ENCODE measurements at places on chromosomes 5 and 9.

GRCh38 chr5:178473854-178474253 is 116.3 kb downstream of the COL23A1 start:
- no peak for DNase-seq

DNA sequence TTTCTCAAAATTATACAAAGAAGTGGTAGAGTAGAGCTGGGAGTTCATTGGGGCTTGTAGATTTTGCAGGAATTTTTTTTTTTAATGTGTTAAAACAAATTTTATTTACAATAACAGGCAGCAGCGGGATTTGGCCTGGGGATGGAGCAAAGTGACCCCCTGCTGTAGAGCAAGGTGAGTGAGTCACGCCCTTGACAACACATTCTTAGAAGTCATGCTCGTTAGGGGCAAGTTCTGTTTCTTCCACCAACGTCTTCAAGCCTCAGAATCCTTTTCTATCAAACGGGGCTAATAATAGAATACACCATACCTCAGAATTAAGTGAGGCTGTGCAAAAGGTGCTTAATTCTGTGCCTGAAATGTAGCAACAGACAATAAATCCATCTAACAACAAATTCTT is 1.1 kb upstream of the ANKDD1B start:
- DNase-seq, result no peak

GRCh38 chr9:117044241-117044640 is 357.1 kb downstream of the TRIM32 start:
- no peak for DNase-seq

- no peak for DNase-seq
These were observed 7.6 kb downstream of the BASP1 start for GRCh38 chr5:17224858-17225511.

- DNase-seq, result no peak
These were observed 9.6 kb upstream of the NIM1K start for GRCh38 chr5:43182421-43182820.

GRCh38 chr9:79236466-79236865 is 335.3 kb upstream of the TLE4 start:
- DNase-seq, result no peak

DNA sequence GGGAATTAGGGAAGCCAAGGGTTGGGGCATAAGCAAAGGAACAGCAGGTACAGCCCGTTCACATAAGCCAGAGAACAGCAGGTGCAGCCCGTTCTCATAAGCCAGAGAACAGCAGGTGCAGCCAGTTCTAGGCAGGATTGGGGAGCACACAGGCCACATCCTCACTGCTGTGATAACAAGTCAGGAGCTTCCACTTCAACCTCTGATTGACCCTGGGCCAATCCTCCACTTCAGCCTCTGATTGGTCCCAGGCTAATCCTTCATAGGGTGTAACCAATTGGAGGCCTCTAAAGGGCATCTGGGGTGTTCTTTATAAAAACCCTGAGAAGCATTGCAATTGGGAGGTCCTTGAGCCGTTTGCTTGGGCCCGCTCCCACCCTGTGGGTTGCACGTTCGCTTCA is 27.5 kb downstream of the CEL start:
- DNase-seq, result no peak

DNA sequence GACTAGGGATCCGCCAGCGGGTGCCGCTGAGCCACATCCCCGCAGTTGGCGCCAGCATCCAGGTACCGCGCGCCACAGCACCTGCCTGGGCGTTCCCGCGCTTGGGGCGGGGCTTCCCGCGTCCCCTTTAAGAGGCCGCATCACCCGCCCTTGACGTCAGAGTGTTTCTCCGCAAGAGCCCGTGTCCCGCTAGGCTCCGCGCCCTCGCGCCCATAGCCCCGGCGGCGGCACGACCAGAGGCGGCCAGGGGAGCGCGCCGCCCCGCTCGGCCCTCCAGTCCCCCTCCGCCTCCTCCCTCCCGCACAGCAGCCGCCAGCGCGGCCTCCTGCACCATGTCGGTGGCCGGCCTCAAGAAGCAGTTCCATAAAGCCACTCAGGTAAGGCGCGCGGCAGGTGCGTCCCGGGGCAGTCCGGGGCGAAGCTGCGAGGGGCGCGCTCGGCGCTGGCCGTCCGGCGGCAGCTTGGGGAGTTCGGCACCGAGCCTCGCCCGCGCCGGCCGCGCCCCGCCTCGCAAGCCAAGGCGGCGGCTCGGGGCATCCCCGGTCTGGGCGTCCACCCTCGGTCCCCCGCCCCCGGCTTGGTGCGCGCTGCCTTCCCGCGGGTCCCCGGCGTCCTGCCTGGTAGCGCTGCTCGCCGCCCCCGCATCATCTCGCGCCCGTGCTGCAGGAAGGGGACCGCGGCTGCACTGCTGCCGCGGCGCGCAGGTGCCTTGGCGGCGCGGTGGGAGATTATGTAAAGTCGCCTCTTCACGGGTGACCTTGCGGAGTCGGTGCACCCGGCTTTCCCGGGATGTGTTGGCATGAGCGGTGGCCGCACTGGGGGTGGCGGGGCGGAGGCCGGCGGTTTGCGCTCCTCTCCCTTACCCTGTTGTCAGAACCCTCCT is at the start of gene SH3GL2:
TSS of gene SH3GL2 (plus strand) at position 156 of the 883 bp plus-strand sequence.
- peak; percentile 51 for DNase-seq

GRCh38 chr5:26945901-26946300 is 92.5 kb downstream of the CDH9 start:
- DNase-seq, result no peak

GRCh38 chr9:124359426-124359825 is 55.8 kb downstream of the PSMB7 start:
- DNase-seq, result no peak

- DNase-seq, result no peak
These were observed 137.1 kb downstream of the SUSD1 start for GRCh38 chr9:112038017-112038408.

DNA sequence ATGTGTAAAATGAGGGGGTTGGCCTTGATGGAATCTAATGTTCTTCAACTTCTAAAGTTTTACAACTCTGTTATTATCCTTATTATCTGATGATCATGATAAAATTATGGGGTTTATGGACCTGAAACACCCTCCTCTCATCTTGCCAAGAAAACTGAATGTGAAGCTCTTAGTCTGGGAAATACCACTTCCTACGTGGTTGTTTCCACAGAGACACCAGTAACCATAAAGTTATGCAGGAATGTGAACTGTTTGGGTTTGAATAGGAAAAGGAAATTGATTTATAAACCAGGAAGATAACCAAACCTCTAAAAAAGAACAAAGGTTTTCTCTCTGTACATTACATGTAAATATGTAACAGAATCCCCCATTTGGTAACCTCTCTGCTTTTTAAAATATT is 28.3 kb upstream of the RAI14 start:
- DNase-seq, result no peak

GRCh38 chr5:76384189-76384588 is 18.9 kb upstream of the IQGAP2 start:
- DNase-seq, result no peak

DNA sequence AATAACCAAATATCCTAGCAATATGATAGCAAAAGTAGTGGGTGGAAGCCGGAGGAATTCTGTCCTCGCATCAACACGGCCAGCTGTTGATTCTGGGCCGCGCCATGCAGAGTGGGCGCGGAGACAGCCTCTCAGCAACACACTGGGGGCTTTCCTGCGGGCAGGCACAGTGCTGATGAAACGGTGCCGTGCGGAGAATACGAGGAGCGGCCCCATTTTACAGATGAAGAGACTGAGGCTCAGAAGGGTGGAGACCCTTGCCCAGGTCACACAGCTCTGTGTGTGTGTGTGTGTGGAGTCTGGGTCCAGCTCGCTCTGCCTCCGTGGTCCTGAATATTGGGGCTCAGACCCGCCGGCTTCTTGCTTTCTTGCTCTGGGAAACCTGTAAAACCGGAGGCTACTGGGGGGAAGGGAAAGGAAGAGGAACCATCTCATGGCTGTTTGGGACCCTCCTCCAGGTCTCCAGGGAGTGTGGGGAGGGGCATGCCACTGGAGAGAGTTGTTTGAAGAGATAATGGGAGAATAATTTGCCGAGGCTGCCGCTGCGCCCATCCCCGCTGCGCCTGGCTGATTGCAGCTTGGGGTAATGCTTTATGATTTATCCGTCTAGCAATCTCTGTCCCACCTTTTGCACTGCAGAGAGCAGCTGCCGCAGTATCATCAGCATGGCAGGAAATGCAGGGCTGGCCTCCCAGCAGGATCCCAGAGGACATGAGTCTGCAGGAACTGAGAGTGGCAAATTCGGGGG is 36.6 kb downstream of the NCS1 start:
- DNase-seq, result no peak

- DNase-seq, result peak; percentile 44
These were observed 974 bp downstream of the CCDC69 start for GRCh38 chr5:151222790-151223446.

DNA sequence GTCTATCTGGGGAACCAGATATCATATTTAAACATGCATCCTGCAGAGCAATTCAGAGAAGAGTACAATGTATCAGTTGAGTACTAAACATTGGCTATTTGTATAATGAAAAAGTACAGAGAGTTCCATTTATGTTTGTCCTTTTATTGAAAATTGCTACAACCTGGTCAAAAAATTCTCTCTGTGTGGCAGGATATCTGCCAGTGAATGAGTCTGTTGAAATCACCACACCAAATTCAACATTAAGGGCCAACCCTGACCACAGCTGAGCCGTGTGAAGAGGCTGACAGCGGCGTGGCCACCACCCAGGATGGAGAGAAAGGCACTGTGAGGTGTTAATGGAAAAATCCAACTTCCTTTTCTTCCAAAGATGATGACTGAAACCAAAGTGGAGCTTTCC is 422.7 kb upstream of the PIK3R1 start:
- no peak for DNase-seq

DNA sequence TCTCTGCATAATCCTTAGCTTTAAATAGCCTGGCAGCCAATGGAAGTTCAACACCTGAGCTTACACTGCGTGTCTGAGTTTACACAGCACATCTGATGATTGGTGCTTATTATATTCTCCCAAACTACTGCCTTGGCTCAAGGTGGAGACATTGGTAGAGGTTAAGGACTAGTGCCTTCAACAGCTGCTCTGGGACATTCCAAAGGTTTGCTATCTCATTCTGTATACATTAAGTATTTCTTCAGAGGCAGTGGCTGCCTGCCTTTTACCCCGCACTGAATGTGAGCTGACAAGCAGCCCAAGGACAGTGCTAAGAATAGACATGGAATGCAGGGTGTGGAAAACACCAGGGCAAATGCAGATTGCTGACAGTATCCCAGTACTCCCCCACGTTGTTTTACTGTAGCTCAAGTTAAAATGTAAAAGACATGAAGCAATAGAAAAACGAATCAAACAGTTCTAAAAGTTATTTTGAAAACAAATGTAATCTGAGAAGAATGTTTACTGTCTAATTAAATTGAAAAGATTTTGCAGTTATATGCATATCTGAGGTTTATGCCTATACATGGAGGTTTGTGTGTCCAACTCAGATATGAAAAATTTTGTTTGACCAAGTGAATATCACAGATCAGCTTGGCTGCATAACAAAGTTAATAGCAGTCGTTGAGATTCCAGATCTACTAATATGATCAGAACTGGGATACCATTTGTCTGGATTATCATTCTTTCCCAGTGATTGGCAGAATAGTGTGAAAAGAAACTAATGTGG is 1.8 kb downstream of the HSPB3 start:
- no peak for DNase-seq

- no peak for DNase-seq
These were observed 167.6 kb upstream of the OTULINL start for GRCh38 chr5:14414007-14414406.

DNA sequence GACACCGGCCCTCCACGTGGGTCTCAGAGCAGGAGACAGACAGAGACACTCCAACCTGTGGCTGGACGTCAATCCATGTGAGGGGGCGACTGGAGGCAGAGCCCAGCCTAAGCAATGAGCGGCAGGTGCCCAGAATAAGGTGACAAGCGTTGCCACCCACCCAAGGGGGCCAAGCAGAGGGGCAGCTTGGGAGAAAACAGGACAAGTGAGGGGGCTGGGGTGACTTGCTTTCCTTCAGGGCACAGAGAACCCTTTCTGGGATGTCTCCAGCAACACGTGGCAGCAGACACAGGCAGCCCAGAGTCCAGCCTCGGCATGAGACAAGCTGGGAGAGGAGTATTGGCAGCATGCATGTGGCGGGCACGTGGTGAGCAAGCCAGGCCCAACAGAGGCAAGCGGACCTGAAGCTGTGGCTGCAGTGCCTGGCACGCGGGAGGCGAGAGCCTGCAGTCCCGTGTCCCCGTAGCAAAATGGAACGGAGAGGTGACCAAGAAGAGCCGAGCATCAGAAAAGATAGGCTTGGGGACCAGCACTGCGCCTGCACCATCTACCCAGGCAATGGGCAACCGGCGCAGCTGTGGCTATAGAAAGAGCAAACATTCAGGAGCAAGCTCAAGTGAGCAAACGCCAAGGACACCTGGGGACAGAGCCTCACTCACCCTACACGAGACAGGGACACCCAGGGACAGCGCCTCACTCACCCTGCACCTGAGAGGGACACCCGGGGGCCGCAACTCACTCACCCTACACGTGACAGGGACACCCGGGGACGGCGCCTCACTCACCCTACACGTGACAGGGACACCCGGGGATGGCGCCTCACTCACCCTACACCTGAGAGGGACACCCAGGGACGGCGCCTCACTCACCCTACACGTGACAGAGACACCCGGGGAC is 6.2 kb downstream of the TERT start:
- DNase-seq, result no peak

DNA sequence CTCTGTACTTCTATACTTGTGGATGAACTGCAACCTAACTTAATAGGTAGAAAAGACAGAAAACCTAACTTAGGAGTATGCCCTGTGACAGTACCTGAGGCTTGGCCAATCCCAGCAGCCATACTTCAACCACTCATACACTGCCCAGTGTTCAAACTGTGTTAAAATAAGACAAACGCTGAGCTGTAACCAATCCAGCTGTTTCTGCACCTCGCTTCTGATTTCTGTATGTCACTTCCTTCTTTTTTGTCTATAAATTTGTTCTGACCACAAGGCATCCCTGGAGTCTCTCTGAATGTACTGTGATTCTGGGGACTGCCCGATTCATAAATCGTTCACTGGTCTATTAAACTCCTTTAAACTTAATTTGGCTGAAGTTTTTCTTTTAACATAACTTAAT is 41.4 kb downstream of the AUH start:
- DNase-seq, result no peak

GRCh38 chr5:180852495-180852894 is 8.6 kb downstream of the ZFP62 start:
- no peak for DNase-seq

- DNase-seq, result no peak
These were observed 5.3 kb downstream of the LHX3 start for GRCh38 chr9:136199391-136200288.

GRCh38 chr9:19631181-19631580 is 157.7 kb downstream of the SLC24A2 start:
- no peak for DNase-seq

GRCh38 chr5:138965626-138966025 is 90.5 kb upstream of the LRRTM2 start:
- no peak for DNase-seq
